MM.1S (cell line): ENCODE measurements at places on chromosomes 2 and 18.

- no peak for DNase-seq
Observed at GRCh38 chr2:29079887-29080286, 5.6 kb upstream of the PCARE start.

DNA sequence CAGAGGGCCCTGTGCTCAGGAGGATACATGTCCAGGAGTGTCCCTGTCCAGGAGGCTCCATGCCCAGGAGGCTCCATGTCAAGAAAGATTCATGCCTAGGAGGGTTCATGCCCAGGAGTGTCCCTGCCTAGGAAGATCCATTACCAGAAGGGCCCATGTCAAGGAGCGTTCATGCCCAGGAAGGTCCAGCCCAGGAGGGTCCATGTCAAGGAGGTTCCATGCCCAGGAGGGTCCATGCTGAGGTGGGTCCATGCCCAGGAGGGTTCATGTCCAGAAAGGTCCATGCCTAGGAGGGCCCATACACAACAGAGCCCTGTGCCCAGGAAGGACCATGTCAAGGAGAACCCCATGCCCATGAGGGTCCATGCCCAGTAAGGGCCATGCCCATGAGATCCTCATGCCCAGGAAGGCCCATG, 7.0 kb downstream of the GPR35 start:
- DNase-seq = no peak

GRCh38 chr2:101811226-101812015, 113.9 kb downstream of the MAP4K4 start:
- no peak for DNase-seq

GRCh38 chr2:182682210-182682609, 33.8 kb upstream of the DNAJC10 start:
- DNase-seq = no peak

DNA sequence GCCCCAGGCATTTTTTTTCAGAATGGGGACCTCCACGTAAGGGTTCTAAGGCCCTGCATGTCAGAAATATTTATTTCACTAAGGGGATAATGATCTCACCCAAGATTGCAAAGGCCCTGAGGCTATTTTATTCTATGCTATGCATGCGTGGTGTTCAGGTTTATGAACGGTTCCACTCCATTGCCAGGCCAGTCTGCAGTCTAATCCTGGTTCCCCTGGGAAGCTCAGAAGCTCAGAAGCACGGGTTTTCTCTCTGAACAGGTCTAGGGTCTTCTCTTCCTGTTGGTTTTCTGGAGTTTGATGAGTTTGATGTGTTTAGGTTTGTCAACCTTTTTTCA, 256.4 kb upstream of the PXDN start:
- no peak for DNase-seq

DNA sequence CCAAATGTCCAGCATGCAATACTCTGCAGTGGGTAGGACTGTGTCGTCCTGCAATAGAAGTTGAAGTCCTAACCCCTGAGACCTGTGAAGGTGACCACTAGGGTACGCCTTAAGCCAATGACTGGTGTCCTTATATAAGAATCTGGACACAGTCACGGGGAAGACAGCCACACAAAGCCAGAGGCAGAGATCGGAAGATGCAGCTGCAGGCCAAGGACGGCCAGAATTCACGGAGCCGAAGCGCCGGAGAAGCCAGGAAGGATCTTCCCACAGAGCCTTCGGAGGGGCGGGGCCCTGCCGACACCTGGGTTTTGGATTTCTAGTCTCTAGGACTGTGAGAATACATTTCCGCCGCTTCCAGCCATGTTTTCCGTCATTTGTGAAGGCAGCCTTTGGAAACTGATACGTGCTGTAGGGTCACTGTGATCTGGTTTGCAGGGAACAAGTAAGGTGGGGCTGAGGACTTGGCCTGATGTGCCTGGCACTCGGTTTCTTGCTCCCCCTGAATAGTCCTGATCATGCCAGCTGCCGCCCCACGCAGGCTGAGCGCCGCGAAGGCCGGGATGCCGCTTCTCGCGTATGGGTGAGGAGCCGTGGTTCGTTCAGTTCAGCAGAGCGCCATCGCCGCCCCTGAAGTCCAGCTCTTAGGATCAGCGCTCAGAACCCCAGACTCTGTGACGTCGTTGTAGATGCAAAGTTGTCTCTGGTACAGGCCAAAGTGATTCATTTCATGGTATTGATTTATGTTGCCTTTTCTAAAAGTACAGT, 38.7 kb downstream of the PTGR3 start:
- DNase-seq = no peak

GRCh38 chr2:10760794-10761504, 39.5 kb downstream of the ATP6V1C2 start:
- no peak for DNase-seq

GRCh38 chr2:217729421-217730053, 273.3 kb downstream of the TNS1 start:
- no peak for DNase-seq

DNA sequence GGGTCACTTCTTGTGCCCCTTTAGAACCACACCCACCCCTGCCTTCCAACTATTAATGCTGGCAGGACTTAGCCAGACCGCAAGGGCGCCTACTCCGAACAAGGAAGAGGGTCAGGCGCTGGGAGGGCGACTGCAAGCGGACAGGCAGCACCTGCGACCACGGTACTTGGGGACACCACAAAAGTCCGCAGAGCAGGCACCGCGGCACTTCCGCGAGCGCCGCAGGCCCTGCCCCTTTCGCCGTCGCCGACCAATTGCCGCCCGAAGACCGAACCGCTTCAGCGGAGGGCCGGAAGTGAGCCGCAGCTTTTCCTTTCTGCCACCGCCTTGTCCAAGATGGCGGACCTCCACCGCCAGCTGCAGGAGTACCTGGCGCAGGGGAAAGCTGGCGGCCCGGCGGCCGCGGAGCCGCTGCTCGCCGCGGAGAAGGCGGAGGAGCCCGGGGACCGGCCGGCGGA, at the start of gene SFT2D3:
SFT2D3 (plus strand) TSS at position 305 of the 458 bp plus-strand sequence; CDS start at position 337, 32 bp downstream.
- peak; percentile 95 for DNase-seq

DNA sequence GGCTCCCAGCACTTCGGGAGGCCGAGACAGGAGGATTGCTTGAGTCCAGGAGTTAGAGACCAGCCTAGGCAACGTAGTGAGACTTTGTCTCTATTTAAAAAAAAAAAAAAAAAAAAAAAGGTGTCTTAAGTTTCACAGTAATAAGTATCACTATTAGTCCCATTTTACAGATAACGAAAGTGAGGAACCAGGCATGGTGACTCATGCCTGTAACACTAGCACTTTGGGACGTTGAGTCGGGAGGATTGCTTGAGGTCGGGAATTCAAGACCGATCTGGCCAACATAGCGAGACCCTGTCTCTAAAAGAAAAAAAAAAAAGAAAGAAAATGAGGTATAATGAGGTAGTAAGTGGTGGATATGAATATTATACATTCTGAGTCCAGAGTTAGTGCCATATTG, 2.5 kb downstream of the KCNJ13 start:
- no peak for DNase-seq

- no peak for DNase-seq
Observed at GRCh38 chr2:222115296-222115695, 183.5 kb downstream of the PAX3 start.

GRCh38 chr2:228268756-228269155, 87.3 kb upstream of the SPHKAP start:
- no peak for DNase-seq

- DNase-seq = no peak
Observed at GRCh38 chr2:11267931-11268330, 76.5 kb downstream of the ROCK2 start.

- no peak for DNase-seq
Observed at GRCh38 chr2:5077479-5078089, 614.6 kb upstream of the SOX11 start.

- no peak for DNase-seq
Observed at GRCh38 chr2:201413143-201413542, 38.1 kb downstream of the TRAK2 start.
